ENCODE measurements at places on chromosomes 5 and 9.

DNA sequence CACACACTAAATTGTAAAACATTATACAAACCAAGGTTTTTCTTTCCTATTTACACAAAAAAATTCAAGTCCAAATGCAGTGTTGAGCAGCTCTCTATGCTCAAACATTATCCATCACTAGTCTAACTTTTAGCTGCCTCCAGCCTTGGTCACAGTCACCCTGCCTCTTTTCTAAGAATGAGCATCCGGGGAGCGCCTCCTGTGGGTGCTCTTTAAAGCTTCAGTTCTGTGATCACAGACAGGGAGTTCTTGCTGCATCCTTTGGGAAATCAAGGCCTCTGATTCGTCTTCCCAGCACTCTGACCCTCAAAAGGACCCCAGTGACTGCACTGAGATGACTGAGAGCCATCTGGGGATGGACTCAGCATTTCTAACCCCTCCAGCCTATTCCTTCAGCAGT, 289.6 kb downstream of the SEC61B start:
- no peak for DNase-seq

DNA sequence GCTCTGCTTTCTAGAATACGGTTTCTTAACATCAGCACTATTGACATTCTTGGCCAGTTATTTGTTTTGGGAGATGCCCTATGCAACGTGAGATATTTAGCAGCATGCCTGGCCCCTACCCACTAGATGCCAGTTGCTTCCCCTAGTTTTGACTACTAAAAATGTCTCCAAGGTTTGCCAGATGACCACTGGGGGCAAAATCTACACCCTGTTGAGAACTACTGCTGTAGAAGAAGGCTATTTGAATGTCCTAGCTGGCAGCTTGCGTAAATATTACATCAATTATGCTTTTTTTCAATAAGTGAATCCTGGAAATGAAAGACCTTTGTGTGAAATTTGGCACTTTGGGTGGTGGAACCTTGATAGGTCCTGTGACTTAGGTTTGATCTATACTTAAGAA, 5.0 kb downstream of the NCBP1 start:
- DNase-seq = no peak

GRCh38 chr9:130633336-130634190, 30.8 kb upstream of the PRDM12 start:
- DNase-seq = no peak

GRCh38 chr5:96880444-96881164, 4.3 kb downstream of the ERAP2 start:
- DNase-seq = no peak
